A549 treated with GW870086 at 1 μM for 4 hours (cell line): ENCODE measurements at places on chromosomes 7 and 10. TPM values are rescaled to one million over a fixed set of nuclear protein-coding genes. Genes with fewer than 3 reads are reported as not detected.

Gene AMPH
- total RNA-seq, result 0.09 to 0.12 TPM (median 0.10 TPM) in 3 of 5 replicates, not detected in the others

Gene BMPER
- total RNA-seq, result 4.3 to 7.3 TPM (median 5.1 TPM) in 5 replicates

Gene SEPTIN7
- total RNA-seq, result 169 to 220 TPM (median 207 TPM) in 5 replicates

Gene EPHA1
- 0.15 to 0.29 TPM in 2 of 5 replicates, not detected in the others for total RNA-seq

Gene FAS
- total RNA-seq, result 31.2 to 35.7 TPM (median 33.5 TPM) in 5 replicates

Gene CDK14
- 0.09 to 0.23 TPM (median 0.19 TPM) in 5 replicates for total RNA-seq

Gene TET1
- 0.27 to 0.72 TPM (median 0.58 TPM) in 5 replicates for total RNA-seq

Gene AMZ1
- total RNA-seq, result 0.02 to 0.05 TPM (median 0.03 TPM) in 3 of 5 replicates, not detected in the others

Gene MTERF1
- total RNA-seq, result 10.5 to 13.9 TPM (median 12.6 TPM) in 5 replicates

Gene BTBD16
- total RNA-seq, result 0.48 to 1.7 TPM (median 0.81 TPM) in 5 replicates

Gene PRKAG2
- total RNA-seq, result 33.0 to 38.6 TPM (median 35.9 TPM) in 5 replicates

Gene CFAP43
- 0.16 to 0.36 TPM (median 0.23 TPM) in 5 replicates for total RNA-seq

Gene CYP2C19
- 0.05 TPM in 1 of 5 replicates, not detected in the others for total RNA-seq

Gene IL15RA
- 2.3 to 3.0 TPM (median 2.6 TPM) in 5 replicates for total RNA-seq

Gene PGAM2
- total RNA-seq, result not detected in 5 replicates

Gene CRYGN
- not detected in 5 replicates for total RNA-seq

Gene LRIT1
- not detected in 5 replicates for total RNA-seq

Gene OR13A1
- not detected in 5 replicates for total RNA-seq

Gene NEUROG3
- not detected in 5 replicates for total RNA-seq

Gene ASL
- total RNA-seq, result 20.4 to 24.1 TPM (median 21.7 TPM) in 5 replicates

Gene BMI1
- total RNA-seq, result 31.8 to 42.1 TPM (median 38.9 TPM) in 5 replicates

Gene SPDYE9
- not detected in 5 replicates for total RNA-seq
